Testis (tissue), 5 donors: ENCODE measurements at places on chromosomes 11 and 22. TPM values are rescaled to one million over a fixed set of nuclear protein-coding genes. Genes with fewer than 3 reads are reported as not detected.

DNA sequence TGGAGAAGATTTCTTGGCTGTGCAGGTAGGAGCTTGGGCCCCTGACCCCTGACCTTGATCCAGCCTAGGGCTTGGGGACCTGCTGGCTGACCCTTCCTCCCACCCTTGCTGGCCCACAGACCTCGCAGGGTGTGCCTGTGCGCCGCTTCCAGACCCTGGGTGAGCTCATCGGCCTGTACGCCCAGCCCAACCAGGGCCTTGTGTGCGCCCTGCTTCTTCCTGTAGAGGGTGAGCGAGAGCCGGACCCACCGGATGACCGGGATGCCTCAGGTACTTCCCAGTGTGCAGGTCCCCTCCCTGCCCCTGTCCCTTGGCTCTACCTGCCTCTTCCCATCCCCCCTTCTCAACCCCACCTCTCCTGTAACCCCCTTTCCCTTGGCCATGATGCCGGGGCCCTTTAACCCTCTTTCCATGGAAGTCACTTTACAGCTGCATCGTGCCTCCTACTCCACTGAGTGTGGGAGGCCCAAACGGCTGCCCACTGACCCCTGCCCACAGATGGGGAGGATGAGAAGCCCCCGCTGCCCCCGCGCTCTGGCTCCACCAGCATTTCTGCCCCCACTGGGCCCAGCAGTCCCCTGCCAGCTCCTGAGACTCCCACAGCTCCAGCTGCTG is 3.8 kb downstream of the INPPL1 start:
- DNase-seq, result peak; percentile 13
- no peak overlapping the region for H3K4me3 ChIP-seq
- no peaks in the 10 kb centered on the region for H3K36me3 ChIP-seq

SESN3 gene
- 27.5 TPM for total RNA-seq

DNA sequence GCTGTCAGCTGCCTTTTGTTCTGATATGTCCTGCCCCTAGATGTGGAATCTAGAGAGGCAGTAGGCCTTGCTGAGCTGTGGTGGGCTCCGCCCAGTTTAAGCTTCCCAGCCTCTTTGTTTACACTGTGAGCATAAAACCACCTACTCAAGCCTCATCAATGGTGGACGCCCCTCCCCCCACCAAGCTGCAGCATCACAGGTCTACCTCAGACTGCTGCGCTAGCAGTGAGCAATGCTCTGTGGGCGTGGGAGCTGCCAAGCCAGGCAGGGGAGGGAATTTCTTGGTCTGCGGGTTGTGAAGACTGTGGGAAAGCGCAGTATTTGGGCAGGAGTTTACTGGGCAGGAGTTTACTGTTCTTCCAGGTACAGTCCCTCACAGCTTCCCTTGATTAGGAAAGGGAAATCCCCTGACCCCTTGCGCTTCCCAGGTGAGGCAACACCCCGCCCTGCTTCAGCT is 98.5 kb downstream of the SMCO4 start:
- H3K4me3 ChIP-seq, result no peak overlapping the region
- no peak overlapping the region for H3K27ac ChIP-seq
- DNase-seq, result no peak
- H3K4me1 ChIP-seq, result no peaks in the 10 kb centered on the region

- peaks cover 44% of the 10 kb centered on the region for H3K4me1 ChIP-seq
- no peaks in the 10 kb centered on the region for H3K36me3 ChIP-seq
- no peak for DNase-seq
- peak overlapping the region; percentile 34 for H3K27ac ChIP-seq
These were observed 223.5 kb upstream of the BLID start for GRCh38 chr11:122339436-122340060.

DNA sequence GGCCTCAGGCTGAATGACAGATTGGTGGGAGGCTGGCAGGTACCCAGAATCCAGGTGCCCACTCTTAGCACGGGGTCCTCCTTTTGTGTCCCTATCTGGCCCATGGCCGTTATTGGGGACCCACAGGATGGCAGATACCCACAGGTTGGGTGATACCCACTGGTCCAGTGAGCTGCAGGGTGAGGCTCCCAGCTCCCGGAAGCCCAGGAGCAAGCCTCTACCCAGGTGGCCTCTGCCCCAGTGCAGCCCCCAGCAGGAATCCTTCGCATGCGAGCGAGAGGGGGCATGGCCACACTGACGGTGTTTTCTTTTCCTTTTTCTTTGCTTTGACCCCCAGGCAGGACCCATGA is 116.1 kb downstream of the PHF21B start:
- DNase-seq, result no peak
- H3K27me3 ChIP-seq, result no peaks in the 10 kb centered on the region
- H3K36me3 ChIP-seq, result no peaks in the 10 kb centered on the region
- H3K4me1 ChIP-seq, result no peaks in the 10 kb centered on the region
- H3K4me3 ChIP-seq, result no peak overlapping the region

GGT5 gene
- 15.0 TPM for total RNA-seq

- H3K27ac ChIP-seq, result no peak overlapping the region
- no peaks in the 10 kb centered on the region for H3K36me3 ChIP-seq
- H3K27me3 ChIP-seq, result no peaks in the 10 kb centered on the region
- no peaks in the 10 kb centered on the region for H3K4me1 ChIP-seq
These were observed 13.1 kb downstream of the HEPHL1 start for GRCh38 chr11:94034207-94034606.

LARGE1 gene
- 19.5 TPM for total RNA-seq

SLC6A5 gene
- total RNA-seq, result 1.5 TPM

- DNase-seq, result no peak
- no peak overlapping the region for H3K4me3 ChIP-seq
- no peaks in the 10 kb centered on the region for H3K36me3 ChIP-seq
- no peaks in the 10 kb centered on the region for H3K4me1 ChIP-seq
- H3K27me3 ChIP-seq, result no peaks in the 10 kb centered on the region
These were observed 36.0 kb downstream of the KCNQ1 start for GRCh38 chr11:2480874-2481220.

DNA sequence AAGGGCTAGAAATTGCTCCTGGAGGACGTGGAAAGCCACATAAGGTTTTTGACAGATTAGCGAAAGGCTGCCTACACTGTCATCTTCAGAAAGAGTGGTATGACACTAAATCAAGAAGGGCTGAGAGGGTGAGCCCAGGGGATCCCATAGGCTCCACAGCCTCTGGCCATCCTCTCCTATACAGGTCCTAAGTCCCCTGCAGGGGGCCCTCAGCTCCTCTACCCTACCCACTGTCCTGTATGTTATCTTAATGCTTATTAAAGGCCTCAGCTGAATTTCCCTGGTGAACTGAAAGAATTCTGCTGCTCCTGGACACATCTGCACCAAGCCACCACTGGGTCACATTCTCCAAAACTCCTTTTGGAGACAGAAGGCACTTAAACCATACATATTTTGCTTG is 7.9 kb downstream of the KLHL22 start:
- no peak overlapping the region for H3K4me3 ChIP-seq
- H3K27ac ChIP-seq, result no peak overlapping the region
- H3K36me3 ChIP-seq, result no peaks in the 10 kb centered on the region
- no peak for DNase-seq
- no peaks in the 10 kb centered on the region for H3K27me3 ChIP-seq

DNA sequence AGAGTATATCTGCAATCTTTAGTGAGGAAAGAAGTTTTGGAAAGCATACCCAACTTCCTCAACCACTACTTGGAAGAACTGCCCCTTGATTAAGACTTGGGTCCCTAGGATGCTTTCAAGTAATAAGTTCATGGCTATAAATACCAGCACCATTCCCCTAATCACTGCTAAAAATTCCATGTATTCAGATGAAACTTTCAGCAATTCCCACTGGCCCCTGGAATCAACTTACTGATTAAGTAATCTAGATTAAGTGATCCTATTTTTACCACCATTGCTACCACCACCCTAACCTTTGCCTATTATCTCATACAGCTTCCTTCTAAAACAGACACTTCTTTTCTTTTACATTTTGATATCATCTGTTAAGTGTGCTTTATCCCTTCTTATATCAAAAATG is 10.5 kb downstream of the PICALM start:
- no peak for DNase-seq
- H3K4me1 ChIP-seq, result peaks cover 5% of the 10 kb centered on the region
- no peaks in the 10 kb centered on the region for H3K27me3 ChIP-seq
- H3K4me3 ChIP-seq, result no peak overlapping the region
- no peaks in the 10 kb centered on the region for H3K36me3 ChIP-seq
- no peak overlapping the region for H3K27ac ChIP-seq

GRCh38 chr11:202490-202889 is 4.7 kb downstream of the BET1L start:
- peaks cover 12% of the 10 kb centered on the region for H3K4me1 ChIP-seq
- peak; percentile 9 for DNase-seq
- no peaks in the 10 kb centered on the region for H3K36me3 ChIP-seq
- H3K4me3 ChIP-seq, result no peak overlapping the region

DNA sequence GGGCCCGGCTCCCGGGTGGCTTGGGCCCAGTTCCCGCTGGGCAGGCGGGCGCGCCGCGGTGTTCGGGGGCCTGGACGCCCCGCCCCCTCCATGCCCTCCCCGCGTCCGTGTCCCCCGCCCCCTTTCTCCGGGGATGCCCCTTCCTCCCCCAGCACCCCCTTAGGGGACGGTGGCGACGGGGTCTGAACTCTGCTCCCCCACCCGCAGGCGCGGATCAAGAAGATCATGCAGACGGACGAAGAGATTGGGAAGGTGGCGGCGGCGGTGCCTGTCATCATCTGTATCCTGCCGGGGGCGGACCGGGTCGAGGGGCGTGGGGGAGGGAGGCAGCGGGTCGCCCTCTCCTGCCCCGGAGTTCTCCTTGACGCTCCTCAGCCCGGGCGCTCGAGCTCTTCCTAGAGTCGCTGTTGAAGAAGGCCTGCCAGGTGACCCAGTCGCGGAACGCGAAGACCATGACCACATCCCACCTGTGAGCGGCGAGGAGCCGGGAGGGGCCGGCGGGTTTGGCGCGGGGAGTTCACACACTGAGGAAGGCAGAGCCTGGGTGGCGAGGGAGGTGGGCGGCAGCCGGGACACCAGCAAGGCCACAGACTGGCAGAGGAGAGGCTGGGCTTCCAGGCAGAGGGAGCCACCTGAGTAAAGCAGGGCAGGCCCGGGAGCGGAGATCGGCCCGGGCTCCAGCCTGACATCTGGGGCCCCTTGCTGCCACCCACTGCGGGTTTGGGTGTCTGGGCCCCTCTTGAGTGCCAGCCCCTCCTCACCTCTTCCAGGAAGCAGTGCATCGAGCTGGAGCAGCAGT is 546 bp downstream of the DRAP1 start:
- H3K36me3 ChIP-seq, result no peaks in the 10 kb centered on the region
- H3K27ac ChIP-seq, result peak overlapping the region; percentile 97
- peak; percentile 54 for DNase-seq
- peak overlapping the region; percentile 98 for H3K4me3 ChIP-seq
- peaks cover 44% of the 10 kb centered on the region for H3K4me1 ChIP-seq
- H3K27me3 ChIP-seq, result no peaks in the 10 kb centered on the region

MN1 gene
- total RNA-seq, result 3.2 TPM

DNA sequence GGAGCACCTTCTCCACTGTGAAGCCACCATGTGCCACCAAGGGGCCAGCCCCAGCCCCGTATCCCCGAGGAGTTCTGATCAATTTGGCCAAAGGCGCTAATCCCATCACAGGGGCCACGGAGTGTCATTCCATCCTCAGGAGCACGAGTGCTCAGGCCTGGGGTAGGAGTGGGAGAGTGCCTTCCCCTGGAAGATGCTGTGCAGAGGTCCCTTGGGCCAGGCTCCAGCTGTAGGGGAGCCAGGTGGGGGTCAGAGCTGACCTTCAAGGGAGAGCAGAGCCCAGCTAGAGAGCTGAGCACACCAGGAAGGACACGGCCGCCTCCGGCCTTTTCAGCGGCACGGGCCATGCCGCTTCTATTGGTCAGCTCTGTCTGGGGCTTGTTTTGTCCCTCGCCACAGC is 1459.9 kb downstream of the BRD1 start:
- no peak overlapping the region for H3K4me3 ChIP-seq
- H3K4me1 ChIP-seq, result peaks cover 9% of the 10 kb centered on the region
- H3K36me3 ChIP-seq, result no peaks in the 10 kb centered on the region

SPON1 gene
- 6.9 TPM for total RNA-seq

DNA sequence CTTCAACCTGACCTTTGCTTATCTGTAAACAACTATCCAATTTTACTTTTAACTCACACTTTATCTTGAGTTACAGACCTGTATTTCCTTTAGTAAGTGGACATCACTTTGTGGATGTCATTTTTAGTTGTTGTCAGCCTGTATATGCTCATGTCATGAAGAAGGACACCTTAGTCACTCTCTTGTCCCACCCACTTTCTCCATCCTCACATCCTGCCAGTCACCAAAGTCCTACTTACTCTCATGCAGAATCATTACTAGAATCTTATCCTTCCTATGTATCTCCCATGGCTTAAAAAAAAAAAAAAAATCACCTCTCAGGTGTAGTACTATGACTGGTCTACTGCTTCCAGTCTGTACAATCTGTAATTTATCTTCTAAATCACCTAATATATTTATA is 43.3 kb downstream of the SESN3 start:
- no peak overlapping the region for H3K4me3 ChIP-seq
- no peaks in the 10 kb centered on the region for H3K4me1 ChIP-seq
- no peak for DNase-seq
- no peak overlapping the region for H3K27ac ChIP-seq
- H3K27me3 ChIP-seq, result no peaks in the 10 kb centered on the region
- H3K36me3 ChIP-seq, result no peaks in the 10 kb centered on the region

- DNase-seq, result no peak
- H3K4me3 ChIP-seq, result no peak overlapping the region
- no peaks in the 10 kb centered on the region for H3K4me1 ChIP-seq
- no peak overlapping the region for H3K27ac ChIP-seq
- H3K27me3 ChIP-seq, result no peaks in the 10 kb centered on the region
These were observed 17.6 kb downstream of the C22orf31 start for GRCh38 chr22:29043906-29044575.
